Fibroblast of skin of right biceps (primary cell): ENCODE measurements at places on chromosomes 1 and 21.

GRCh38 chr1:88528792-88529191 lies 155.3 kb upstream of the PKN2 start:
- DNase-seq = no peak

DNA sequence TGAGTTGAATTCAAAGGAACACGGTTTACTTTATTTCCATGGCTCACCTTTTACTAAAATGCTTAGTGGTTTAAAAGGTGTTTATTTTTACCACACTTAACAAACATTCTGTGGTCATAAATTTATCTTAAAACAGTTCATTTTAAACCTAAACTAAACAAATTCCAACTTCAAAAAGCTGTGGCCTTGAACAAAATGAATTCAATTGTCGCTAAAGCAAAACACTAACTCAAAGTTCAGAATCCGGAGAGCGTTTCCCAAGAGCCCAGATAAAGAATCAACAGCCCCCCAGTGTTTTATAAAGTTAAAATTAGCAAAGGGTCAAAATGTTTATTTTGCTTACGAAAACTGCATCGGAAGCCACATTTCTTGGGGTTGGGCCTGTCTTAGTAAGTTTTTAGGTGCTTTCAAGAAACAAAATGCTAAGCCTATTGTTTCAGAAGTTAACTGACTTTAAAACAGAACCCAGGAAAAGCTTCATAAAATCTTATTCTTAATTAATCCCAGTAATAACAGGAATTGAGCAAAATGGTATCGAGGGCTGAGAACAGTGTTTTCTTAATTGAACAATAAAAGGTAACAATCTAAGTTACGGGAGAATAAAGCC lies 1.3 kb downstream of the PUM1 start:
- no peak for DNase-seq

- DNase-seq = no peak
Measured at GRCh38 chr21:41092312-41092711, 75.6 kb upstream of the BACE2 start.

DNA sequence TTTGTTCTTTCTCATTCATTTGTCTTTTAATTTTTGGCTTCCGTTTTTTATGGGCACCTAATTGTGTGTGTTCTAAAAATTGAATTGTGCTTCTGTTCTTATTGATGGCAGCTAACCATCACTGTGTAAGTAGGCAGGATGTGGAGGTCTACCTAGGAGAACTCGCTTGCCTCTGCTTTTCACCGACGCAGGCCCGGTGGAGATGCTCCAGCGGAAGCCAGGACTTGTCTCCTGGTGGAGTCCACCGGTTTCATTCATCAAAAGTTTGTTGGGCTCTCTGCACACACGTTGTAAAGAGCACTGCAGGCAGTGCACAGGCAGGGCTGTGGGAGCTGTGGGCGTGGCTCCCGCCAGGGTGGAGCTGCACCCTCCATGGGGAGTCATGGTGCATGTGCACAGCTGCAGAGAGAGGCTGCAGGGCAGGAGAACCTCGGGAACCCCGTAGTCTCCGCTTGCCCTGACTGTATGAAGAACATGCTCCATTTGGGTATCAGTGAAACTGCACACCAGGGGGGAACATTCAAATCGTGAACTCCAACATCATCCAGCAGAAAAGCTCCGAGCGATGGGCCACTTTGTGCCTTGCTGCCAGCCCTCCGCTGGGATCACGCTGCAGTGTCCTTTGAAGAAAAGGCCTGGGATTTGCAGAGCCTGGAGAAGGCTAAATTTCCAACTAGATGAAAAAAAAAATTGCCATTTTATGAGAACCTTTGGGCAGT lies 6.0 kb upstream of the C1orf174 start:
- DNase-seq = no peak

DNA sequence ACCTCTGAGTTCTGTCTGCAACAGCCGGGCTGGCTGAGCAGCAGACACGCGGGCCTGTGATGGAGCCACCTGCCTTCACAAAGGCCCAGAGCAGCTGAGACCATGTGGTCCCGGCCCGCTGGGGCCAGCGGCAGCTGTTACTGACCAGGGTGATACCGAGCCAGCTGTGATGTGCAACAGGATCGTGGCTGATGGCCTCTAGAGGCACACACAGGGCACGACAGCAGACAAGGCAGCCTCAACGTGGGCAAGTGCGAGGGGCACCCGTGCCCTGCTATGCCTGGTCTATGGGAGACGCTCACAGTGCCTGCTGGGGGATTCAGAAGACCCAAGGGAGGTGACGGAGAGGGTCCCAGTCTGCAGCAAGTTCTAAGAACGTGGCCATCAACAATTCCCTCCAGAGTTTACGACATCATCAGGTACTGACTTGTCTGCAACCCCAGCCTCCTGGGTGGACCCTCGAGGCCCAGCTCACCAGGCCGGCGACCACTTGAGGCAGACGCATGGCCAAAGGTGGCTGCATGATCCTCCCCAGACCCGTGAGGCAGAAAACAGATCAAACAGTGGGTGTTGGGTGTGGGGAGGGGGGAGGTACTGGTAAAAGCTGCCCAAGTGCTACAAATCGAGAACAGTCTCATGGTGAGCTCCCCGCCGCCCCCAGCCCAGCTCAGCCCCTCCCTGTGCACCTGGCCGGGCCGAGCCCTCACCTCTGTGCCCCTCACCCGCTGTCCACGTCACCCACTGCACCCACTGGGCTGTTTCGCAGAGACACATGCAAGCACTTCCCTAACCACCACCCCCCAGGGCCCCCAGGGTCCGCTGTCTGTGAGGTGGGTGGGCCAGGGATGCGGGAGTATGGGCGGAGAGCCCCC lies 6.0 kb downstream of the POFUT2 start:
- no peak for DNase-seq

- no peak for DNase-seq
Measured at GRCh38 chr1:2372551-2373490, 18.5 kb downstream of the MORN1 start.

GRCh38 chr1:212431644-212432043 lies 1.1 kb upstream of the NENF start:
- no peak for DNase-seq

DNA sequence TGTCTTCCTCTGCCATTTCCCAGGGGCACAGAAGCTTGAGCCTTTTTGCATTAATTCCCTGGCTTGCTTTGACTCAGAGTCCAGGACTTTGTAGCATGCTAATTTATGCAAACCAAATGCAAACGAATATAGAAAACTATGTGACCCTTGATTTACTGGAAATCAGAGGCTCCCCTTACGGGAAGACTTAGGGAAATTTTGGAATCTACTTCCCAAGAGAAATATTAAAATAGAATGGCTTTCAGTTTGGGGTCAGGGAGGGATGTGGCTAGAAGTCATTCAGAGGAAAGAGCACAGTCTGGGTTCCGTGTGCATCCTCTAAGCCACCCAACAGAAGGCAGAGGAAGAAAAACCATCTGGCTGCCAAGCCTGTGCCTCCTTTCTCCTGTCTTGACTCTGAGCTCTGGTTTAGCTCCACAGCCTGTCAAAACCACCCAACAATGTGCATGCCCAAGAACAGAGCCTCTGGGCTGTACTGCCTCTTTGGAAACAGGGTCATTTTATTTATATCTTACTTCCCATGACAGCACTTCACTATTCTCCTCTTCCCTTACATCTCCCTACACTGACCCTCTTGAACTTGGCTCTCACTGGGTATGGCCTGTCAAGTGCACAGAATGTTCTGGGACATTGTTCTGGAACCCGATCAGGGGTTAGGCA lies 30.1 kb downstream of the ATF3 start:
- DNase-seq = peak; percentile 89

DNA sequence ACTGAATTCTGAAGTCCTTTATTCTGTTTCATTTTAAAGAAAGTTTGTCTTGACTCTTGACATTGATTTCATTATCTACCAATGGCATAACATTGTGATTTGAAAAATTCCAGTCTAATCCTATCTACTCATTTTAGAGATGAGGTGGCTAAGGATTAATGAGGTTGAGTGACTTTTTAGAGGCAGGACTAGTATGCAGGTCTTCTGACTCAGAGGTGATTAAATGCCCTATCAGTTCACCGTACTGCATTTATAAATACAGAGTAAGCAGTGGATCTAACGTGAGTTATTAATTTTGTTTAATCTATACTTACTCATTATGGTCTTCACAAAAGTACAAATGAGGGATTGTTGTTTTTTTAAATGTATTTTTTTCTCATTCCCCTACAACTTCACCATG lies 277.6 kb downstream of the PTBP2 start:
- peak; percentile 30 for DNase-seq

DNA sequence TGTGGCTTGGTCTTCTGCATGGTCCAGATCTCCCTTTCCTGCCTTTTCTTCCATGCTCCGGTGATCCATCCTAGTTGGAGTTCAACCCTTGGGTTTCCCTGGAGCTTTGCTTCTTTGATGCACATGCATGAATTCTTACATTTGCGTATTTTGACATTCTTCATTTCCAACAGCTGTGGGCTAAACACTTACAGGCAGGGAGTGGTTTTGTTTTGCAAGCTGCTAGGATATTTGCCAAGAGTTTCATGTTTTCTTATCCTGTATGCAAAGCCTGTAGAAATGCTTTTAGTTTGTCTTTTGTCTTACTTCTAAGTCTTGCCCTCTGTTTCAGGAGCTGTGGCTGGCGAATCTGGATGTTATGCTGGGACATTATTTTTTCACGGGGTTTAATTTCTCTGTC lies 90.3 kb upstream of the PAXBP1 start:
- DNase-seq = no peak

GRCh38 chr1:225508538-225509375 lies 80.9 kb upstream of the LBR start:
- DNase-seq = peak; percentile 97

DNA sequence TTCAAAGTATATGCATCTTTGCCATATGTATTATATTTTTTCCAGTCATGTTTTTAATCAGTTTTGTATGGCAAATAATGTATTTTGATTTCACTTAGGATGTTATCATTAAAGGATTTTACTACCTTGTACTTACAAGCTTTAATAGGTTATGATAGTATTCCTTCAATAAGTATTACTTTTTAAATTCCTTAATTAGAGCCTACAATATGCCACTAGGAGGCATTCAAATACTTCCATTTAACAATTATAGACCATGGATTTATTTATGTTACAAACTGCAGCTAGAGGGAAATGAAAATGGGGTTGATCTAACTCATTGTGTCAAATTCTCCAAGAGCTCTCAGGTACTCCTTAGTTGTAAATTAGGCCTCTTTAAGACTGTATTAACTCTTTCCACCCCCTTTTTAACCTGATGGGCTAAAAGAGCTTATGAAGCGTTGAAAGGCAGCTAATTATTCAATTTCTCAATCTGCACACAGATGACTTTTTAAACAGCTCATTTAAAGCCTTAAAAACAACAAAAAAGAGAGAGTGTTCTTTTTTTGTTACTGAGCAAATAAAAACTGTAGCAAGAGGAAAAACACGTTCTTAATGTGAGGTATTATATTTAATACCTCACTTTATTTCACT lies 156.2 kb downstream of the DENND1B start:
- DNase-seq = peak; percentile 30
